ENCODE measurements at places on chromosomes 5 and 9.

GRCh38 chr9:128101690-128102089 lies 25.8 kb downstream of the PTGES2 start:
- no peak for DNase-seq

- no peak for DNase-seq
Observed at GRCh38 chr5:170907758-170908157, 45.9 kb downstream of the RANBP17 start.

DNA sequence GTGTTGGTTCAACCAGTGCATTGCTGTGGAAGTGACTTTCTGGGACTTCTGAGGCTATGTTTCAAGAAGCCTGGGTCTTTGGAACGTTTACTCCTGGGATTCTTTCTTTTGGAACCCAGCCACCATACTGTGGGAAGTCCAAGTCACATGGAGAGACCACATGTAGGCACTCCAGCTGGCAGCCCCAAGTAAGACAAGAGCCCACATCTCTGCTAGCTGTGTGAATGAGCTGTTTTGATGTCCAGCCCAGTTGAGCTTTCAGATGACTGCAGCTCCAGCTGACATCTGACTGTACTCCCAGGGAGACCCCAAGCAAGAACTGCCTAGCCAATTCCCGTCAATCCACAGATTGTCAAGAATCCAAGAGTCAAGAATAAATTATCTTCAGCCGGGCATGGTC lies 60.1 kb upstream of the SPATA31D4 start:
- DNase-seq = no peak

GRCh38 chr5:123514615-123515355 lies 2.8 kb downstream of the CSNK1G3 start:
- DNase-seq = no peak

GRCh38 chr9:131179561-131180219 lies 54.3 kb downstream of the NUP214 start:
- no peak for DNase-seq

- DNase-seq = no peak
Observed at GRCh38 chr5:178457471-178457870, 132.7 kb downstream of the COL23A1 start.

GRCh38 chr5:12805165-12805698 lies 901.0 kb upstream of the CTNND2 start:
- DNase-seq = no peak

DNA sequence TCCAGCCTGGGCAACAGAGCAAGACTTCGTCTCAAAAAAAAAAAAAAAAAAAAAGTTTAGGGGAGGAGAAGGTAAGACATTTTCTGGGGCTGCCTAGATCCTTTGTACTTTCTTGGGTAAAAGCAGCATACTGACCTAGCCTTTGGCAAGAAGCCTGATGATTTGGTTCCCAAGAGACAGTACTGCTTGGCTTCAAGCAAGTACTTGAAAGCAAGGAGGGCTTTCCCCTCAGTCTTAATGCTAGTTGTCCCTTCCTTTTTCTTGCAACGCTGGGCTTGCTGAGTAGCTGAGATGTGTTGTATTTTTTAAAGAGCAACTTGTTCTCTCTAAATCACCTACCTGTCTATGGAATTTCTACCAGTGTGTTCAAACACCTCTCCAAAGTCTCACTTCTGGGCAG lies 76.2 kb downstream of the INSYN2B start:
- DNase-seq = no peak

DNA sequence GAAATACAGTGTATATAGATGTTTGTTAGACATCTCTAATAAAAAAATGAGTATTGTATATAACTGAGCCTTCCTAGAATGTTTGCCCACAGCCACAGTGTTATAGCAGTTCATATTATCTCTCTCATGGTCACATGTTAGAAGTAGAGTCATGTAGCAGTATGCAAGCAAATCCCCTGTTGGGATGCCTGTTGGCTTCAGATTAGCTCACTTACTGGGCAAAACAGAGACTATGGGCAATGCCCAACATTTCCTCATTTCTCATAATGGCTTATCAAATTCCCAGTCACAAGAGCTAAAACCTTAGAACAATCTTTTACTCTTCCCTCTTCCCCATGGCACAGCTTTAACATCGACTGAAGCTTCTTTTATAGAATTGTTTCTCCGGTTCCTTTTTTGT lies 27.0 kb upstream of the PDCD1LG2 start:
- DNase-seq = no peak

DNA sequence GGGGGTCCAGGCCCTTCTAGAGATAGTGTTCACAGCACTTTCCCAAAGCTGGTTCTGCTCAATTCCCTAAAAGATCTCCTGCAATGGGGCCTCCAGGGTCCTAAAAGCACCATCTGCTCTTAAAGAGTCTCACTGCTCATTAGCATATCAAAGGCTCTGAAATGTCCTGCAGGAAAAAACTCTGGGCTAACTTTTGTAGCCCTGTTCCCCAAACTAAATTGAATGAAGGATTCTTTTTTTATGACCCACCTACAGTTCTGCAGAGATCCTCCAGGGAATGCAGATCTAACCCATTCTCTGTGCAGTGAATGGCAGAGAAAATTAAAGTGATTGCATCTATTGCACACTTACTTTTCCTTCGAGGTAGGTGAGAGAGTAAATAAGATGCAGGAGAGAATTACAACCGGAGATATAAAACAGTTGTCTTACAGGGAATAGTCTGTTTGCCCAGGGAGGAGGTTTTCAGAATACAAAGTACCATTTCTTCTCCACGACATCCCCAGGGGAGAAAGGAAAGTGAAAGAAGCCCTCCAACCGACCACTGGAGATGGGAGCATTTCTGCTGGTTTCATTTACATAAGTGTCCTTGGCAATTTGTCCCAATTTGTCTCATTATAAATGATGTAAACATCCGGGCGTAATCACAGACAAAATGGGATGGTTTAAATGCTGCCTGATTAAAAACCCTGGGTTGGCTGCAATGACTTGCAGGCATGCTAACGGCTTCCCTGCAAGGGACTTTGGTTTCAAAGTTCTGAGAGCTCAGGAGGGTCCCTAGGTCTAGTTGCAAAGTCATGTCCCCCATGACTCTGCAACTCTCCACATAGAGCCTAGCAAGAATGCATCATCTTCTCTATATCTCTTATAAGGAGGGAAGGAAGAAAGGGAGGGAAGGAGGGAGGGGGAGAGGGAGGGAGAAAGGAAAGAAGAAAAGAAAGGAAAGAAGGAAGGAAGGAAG lies 114.0 kb downstream of the KCNIP1 start:
- no peak for DNase-seq

DNA sequence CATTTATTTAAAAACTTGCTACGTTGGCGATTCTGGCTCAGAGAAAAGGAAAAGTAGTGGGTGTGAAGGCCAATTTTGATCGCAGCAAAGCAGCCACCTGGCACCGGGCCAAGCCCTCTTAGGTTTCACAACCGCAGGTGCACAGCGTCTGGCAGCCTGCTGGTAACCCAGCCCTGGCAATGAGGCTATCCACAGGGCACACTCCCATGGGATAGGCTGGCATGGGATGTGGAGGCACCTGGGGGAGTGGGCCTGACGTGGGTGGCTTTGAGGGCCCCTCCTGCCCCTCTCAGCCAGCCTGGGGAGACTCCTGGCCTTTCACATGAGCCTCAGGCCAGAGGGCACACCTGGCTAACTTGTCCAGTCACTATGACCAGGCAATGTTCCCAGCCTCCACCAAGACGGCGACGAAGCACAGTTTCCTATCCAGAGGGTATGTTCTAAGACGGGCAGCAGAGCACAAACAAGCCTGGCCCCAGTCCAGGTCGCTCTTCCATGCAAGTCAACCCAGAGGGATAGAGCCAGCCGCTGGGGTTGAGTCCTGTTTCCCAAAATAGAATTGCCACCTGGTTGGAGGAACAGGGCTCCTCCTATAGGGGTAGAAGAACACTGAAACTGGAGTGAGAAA lies 19.0 kb downstream of the CMBL start:
- peak; percentile 56 for DNase-seq

DNA sequence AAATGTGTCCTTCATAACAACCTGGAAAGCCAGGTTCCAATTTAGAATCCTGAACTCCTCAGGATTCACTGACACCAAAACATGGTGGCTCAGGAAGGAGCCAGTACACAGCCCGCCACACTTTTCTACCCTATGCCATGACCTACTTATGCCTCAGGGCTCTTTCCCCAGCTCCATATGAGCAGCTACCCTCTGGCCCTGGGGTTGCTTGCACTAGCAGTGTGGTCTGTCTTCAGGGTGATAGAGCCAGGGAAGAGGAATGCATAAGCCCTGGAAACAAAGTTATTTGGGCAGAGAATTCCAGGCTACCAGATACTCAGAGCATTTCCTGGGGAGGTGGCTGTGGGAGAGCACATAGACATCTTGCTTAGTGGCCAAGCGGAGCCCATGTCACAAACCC lies 15.0 kb upstream of the ECM2 start:
- DNase-seq = no peak

GRCh38 chr5:59178482-59178881 lies 595.6 kb downstream of the RAB3C start:
- DNase-seq = no peak

GRCh38 chr9:77866878-77867277 lies 164.7 kb downstream of the GNAQ start:
- DNase-seq = no peak

DNA sequence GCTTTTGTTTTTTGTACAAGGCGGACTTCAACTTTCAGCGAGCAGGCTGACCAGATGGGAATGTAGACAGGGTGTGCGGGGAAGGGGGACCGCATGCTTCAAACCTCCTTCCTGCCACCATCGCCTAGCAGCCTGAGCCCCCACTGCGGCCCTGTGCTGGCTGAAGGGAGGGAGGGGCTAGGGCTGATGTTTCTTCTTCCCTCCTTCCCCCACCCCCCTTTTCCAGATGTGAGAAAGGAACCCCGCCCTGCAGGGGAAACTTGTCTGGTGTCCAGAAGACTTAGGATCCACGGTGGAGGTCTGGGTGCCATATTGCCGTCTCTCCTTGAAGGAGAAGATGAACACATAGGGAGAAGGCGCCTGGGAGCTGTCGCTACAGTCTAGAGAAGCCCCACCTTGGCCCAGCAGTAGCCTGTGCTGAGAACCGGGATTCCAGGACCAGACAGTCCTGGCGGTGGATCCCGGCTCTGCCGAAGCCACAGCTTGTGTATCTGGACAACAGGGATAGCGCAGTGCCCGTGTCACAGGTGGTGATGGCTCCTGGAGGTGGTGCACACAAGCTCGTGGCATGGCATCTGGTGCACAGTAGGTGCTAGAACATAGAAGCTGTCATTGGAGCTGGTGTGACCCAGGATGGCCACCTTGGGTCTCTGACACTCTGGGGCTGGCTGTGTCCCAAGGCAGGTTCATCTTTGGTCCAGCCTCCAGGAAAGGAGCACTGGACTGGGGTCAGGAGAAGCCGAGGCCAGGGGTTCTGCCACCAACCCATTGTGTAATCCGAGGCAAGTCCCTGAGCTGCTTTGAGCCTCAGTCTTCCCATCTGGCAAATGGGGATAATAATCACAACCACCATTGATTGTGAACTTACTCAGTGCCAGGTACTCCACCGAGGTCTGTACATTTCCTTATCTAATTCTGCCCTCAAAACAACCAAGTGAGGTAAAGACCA lies 205.6 kb downstream of the C9orf50 start:
- no peak for DNase-seq

GRCh38 chr5:1331861-1332405 lies 13.0 kb downstream of the CLPTM1L start:
- no peak for DNase-seq

GRCh38 chr9:110156416-110156815 lies 51.5 kb downstream of the C9orf152 start:
- no peak for DNase-seq

GRCh38 chr5:150045549-150045948 lies 40.8 kb downstream of the CSF1R start:
- DNase-seq = no peak

DNA sequence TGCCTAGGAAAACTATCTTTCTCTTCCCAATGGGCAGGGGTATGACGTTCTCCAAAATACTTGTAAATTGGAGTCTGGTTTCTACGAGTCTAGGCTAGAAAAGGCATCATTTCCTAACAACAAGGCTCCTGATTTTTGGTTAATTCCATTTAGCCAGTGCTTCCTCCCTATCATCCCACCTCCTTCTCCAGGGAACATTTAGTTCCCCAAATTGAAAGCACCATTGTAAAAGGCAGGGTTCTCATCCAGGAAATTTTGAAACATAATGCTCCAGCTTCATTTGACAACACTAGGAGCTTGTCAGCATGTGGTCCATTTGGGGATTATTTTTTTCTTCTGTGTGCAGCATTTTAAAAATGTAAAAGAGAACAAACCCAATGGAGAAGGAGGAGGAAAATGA lies 256.5 kb upstream of the GRIA1 start:
- DNase-seq = no peak

GRCh38 chr5:142118155-142118686 lies 9.6 kb downstream of the NDFIP1 start:
- DNase-seq = no peak

Data from stimulated activated CD8-positive, alpha-beta memory T cell treated with anti-CD3 and anti-CD28 coated beads, Interleukin-4, amount 100 ng/mL, for 48 hours (primary cell).